Tibial nerve (tissue), 4 donors: ENCODE measurements at places on chromosomes 12 and 14. TPM values are rescaled to one million over a fixed set of nuclear protein-coding genes. Genes with fewer than 3 reads are reported as not detected.

- no peak overlapping the region for H3K4me3 ChIP-seq
- H3K4me1 ChIP-seq, result no peaks in the 10 kb centered on the region
- DNase-seq, result no peak
- H3K27ac ChIP-seq, result no peak overlapping the region
- H3K27me3 ChIP-seq, result no peaks in the 10 kb centered on the region
Observed at GRCh38 chr12:14878488-14878887, 7.2 kb downstream of the MGP start.

DNA sequence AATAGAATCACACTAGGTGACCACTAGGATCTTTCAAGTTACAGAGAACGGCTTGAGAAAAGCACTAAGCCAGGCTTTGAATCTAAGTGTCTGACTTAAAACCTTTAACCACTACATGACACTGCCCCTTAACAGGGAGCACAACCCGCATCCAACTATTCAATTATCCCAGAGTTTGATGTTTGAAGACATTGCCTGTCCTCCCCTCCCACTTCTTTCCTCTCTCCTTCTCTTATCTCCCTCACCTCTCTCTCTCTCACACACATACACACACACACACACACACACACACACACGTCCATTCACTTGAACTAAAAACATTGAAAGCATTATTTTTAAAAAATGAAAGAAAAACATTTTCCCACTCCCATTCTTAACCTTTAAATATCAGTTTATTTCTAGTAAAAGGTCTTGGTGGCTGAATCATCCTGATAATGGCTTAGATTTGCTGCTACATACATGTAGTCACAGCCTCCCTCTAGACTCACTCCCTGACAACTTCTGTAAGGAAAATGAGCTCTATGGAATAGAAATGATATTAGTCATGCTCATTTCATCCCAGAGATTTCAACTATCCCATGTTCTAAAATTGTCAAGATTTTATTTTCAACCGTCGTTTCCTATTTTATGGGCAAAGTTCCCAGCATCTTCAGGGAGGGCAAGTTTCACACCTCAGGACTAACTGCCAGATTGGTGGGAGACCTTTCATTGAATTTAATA, 53.5 kb upstream of the RAP1B start:
- H3K36me3 ChIP-seq, result no peaks in the 10 kb centered on the region
- H3K4me1 ChIP-seq, result no peaks in the 10 kb centered on the region
- H3K27ac ChIP-seq, result no peak overlapping the region
- DNase-seq, result no peak

- H3K27ac ChIP-seq, result no peak overlapping the region
- H3K4me3 ChIP-seq, result no peak overlapping the region
- no peaks in the 10 kb centered on the region for H3K36me3 ChIP-seq
- H3K27me3 ChIP-seq, result no peaks in the 10 kb centered on the region
Observed at GRCh38 chr12:115740586-115741155, 536.8 kb downstream of the MED13L start.

- DNase-seq, result no peak
- H3K27me3 ChIP-seq, result no peaks in the 10 kb centered on the region
- H3K27ac ChIP-seq, result no peak overlapping the region
- no peaks in the 10 kb centered on the region for H3K36me3 ChIP-seq
- H3K4me1 ChIP-seq, result no peaks in the 10 kb centered on the region
Observed at GRCh38 chr12:14289601-14290000, 75.9 kb upstream of the ATF7IP start.

DNA sequence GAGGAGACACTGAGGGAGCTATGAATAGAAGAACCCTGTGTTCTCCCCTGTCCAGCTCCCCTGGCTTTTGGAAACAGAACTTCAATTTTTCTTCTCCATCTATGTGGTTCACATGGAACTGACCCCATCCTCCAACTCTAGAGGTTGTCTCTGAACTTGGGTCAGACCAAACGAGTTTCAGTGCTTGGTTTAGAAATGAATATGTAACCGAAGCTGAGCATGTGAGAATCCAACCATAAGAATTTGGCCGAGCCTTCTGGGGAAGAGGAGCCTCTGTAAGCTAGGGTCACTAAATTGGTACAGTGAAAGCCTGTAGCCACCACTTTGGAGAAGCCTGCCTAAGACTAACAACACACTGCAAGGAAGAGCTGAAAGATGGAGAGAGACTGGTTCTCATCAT, 464.4 kb downstream of the ZFP36L1 start:
- no peaks in the 10 kb centered on the region for H3K27me3 ChIP-seq
- DNase-seq, result no peak
- H3K27ac ChIP-seq, result no peak overlapping the region
- no peaks in the 10 kb centered on the region for H3K36me3 ChIP-seq
- no peak overlapping the region for H3K4me3 ChIP-seq

VPS33A gene
- 21.3 TPM for total RNA-seq

- DNase-seq, result no peak
- H3K27ac ChIP-seq, result no peak overlapping the region
- no peaks in the 10 kb centered on the region for H3K4me1 ChIP-seq
- no peaks in the 10 kb centered on the region for H3K36me3 ChIP-seq
Observed at GRCh38 chr14:85702191-85702590, 172.2 kb downstream of the FLRT2 start.

KRT6C gene
- total RNA-seq, result not detected

NT5DC3 gene
- total RNA-seq, result 15.9 TPM

DNA sequence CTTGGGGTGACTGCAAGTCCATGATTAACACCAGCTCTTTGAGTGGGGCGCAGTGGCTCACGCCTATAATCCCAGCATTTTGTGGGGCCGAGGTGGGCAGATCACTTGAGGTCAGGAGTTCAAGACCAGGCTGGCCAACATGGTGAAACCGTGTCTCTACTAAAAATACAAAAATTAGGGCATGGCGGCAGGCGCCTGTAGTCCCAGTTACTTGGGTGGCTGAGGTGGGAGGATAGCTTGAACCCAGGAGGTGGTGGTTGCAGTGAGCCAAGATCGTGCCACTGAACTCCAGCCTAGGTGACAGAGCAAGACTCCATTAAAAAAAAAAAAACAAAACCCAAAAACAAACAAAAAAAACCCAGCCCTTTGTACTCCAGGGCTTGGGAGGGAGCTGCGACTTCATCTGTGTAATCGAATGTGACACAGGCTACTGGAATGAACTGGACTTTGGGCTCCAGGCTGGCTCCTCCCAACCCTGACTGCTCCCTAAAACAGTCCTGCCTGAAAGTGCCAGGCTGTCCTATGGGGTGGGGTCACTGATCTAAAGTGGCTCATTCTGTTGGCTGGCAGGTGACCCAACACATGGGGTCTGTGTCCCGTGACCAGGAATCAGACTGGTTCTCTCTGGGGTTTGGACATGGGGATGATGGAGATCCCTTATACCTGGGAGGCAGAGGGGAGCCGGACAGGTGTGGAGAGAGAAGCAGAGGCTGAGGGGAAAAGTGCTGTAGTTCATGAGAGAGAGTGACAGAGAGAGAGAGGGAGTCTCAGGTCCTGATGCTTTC, 9.3 kb upstream of the C12orf43 start:
- H3K36me3 ChIP-seq, result no peaks in the 10 kb centered on the region
- H3K4me3 ChIP-seq, result no peak overlapping the region
- H3K4me1 ChIP-seq, result no peaks in the 10 kb centered on the region
- no peak for DNase-seq

MAP3K12 gene
- total RNA-seq, result 35.6 TPM

KRT83 gene
- total RNA-seq, result not detected

- H3K36me3 ChIP-seq, result no peaks in the 10 kb centered on the region
- no peaks in the 10 kb centered on the region for H3K27me3 ChIP-seq
- no peak overlapping the region for H3K4me3 ChIP-seq
- DNase-seq, result no peak
Observed at GRCh38 chr12:39503439-39503838, 60.5 kb upstream of the KIF21A start.

PROX2 gene
- total RNA-seq, result not detected

GRCh38 chr14:101813171-101813759, 51.8 kb downstream of the PPP2R5C start:
- H3K36me3 ChIP-seq, result no peaks in the 10 kb centered on the region
- DNase-seq, result no peak
- no peaks in the 10 kb centered on the region for H3K27me3 ChIP-seq
- H3K4me3 ChIP-seq, result no peak overlapping the region
- H3K27ac ChIP-seq, result peak overlapping the region; percentile 100
